Stimulated activated CD8-positive, alpha-beta memory T cell treated with anti-CD3 and anti-CD28 coated beads, Interleukin-15, amount 100 ng/mL, for 1 hour (primary cell): ENCODE measurements at places on chromosomes 11 and 22.

DNA sequence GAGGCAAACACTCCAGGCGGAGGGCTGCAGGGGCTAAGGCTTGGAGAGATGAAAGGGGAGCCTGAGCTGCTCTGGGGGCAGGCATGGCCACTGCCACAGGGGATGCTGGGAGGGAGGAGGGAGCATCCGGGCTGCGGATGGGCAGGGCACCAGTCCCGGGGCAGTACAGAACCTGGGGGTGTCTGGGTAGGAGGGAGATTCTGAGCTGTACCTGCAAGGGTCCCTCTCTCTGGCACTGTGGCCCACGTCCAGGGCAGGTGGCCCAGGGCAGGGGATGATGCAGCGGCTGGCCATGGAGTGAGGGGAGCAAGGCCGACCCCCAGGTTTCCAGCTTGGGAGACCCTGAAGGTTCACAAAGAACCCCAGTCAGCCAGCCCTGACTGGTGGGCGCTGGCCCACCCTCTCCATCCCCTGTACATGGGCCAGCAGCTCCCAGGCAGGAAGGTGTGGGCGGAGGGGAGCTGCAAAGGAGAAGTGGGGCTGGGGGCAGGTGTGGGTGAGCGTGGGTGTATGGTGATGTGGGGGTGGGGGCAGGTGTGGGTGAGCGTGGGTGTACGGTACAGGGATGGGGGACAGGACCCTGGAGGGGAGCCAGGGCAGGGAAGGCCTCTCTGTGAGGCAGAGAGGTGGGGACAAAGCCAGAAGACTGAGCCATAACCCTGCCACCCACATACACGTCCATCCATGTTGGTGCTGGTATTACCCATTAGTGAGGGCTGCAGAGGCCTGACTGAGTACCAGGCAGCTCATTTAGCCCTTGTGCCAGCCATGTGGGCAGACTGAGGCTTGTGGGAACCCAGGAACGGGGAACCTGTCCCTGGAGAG lies 2.2 kb upstream of the TNFRSF13C start:
- no peak for DNase-seq

- DNase-seq = no peak
These were observed 7.2 kb upstream of the ANGPTL5 start for GRCh38 chr11:101923554-101923953.

DNA sequence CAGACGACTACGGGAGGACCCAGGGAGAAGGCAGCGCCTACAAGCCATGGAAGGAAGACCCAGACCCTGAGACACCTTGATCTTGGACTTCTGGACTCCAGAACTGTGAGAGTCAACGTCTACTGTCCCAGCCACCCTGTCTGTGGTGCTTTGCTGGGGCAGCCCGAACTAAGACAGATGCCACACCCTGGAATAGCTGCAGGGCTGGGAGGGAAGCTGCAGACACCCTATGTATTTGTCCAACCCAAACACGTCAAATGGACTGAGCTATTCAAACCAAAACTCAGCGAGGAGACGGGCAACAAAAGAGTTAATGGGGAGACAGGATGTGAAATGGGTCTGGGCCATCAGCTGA lies 169.3 kb downstream of the CTTN start:
- no peak for DNase-seq

DNA sequence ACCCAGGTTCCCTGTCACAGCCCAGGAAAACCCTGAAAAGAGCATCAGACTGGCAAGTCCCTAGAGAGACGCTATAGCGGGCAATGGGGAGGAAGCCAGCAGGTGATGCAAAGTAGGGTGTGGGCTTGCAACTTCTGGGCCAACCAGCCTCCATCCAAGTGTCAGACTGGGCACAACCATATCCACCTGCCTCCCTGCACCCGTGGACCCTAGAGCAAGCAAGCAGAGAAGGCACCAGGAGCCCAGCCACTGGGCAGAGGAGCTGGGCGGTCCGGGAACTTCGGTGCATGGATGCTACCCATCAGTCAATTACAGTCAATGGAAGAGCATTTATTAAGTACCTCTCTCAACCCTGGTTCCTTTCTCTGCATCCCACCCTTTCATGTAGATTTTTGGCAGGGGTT lies 2.8 kb downstream of the NECTIN1 start:
- DNase-seq = no peak

DNA sequence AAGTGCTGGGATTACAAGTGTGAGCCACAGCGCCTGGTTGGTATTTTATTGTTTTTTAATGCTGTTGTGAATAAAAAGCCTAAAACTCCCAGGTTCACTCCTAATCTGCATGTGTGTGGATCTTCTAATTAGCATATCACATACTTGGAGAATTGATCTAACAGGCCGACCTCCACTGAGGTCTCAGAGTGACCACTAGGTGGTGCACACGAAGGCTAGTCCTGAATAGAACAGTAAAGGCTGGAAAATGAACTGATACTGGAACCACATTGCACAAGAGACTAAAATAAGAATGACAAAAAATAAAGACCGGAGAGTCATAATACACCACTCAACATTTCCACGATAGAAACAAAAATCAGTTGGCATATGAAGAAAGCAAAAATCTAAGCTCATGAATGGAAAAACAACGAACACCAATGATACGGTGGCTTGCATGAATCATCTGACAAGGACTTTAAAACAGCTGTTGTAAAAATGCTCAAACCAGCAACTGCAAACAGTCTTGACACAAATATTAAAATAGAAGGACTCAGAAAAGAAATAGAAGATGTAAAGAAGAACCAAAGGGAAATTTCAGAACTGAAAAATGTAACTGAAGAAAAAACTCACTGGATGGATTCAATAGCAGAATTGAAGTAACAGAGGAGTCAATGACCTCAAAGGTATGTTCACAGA lies 19.2 kb downstream of the PIM3 start:
- no peak for DNase-seq

- no peak for DNase-seq
These were observed 42.3 kb upstream of the RDX start for GRCh38 chr11:110338684-110339083.

- no peak for DNase-seq
These were observed 14.1 kb downstream of the RPS13 start for GRCh38 chr11:17063171-17064002.

GRCh38 chr11:112630496-112630895 lies 330.7 kb upstream of the NCAM1 start:
- DNase-seq = no peak

DNA sequence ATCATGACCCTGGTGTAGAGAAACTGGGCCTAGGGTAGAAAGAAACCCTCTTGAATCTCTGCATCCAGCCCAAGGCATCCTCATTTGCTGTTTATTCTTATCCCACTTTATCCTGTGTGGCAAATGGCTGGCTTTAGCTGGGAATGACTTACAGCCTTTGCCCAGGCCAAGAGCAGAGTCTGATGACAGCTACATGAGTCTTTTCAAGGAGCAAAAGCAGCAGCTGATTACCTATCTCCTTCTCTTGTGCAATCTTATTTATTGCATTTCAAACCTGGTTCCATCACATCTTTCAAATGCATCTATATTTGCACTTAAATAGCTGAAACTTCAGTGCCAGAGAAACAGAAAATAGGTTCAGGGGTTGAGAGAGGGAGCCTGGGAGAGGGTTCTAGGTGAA lies 26.1 kb downstream of the SYT13 start:
- DNase-seq = no peak

DNA sequence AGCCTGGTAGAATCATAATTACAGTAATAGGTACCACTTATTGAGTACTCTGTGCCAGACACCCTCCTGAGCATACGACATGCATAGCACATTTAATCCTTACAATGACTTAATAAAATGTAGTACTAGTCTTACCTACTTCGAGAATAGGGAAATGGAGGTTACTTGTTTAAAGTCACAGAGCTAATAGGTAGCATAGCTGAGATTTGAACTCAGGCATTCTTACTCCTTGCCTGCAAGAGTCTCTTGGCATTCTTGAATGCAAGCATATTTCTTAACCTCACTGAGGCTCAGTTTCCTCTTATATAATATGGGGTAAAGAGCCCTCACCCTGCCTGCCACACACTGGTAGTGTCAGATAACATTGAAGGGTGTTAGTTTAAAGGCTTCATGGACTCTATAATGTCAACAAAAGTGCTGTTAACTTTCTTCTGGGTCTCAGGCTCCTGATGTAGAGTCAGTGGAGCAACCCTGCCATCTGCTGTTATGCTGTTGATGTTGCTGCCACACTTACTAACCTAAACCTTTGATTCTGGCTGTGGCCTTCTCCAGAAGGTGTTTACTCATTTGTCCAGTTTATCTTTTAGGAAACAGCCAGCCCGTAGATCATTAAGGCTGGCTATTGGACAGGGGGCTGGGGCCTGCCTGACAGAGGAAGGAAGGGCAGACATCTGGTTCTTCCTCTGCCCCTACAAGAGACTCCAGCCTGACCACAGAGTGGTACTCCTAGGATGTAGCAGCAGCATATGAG lies 18.9 kb downstream of the LIMK2 start:
- peak; percentile 17 for DNase-seq

GRCh38 chr22:17764036-17764435 lies 10.2 kb downstream of the BID start:
- DNase-seq = no peak

GRCh38 chr11:19772480-19772879 lies 59.8 kb downstream of the NAV2 start:
- DNase-seq = no peak

- DNase-seq = no peak
These were observed 19.0 kb upstream of the CCDC134 start for GRCh38 chr22:41781507-41781906.

GRCh38 chr11:92845805-92846204 lies 123.6 kb upstream of the MTNR1B start:
- DNase-seq = no peak

GRCh38 chr11:120173019-120173705 lies 35.2 kb upstream of the TRIM29 start:
- no peak for DNase-seq

DNA sequence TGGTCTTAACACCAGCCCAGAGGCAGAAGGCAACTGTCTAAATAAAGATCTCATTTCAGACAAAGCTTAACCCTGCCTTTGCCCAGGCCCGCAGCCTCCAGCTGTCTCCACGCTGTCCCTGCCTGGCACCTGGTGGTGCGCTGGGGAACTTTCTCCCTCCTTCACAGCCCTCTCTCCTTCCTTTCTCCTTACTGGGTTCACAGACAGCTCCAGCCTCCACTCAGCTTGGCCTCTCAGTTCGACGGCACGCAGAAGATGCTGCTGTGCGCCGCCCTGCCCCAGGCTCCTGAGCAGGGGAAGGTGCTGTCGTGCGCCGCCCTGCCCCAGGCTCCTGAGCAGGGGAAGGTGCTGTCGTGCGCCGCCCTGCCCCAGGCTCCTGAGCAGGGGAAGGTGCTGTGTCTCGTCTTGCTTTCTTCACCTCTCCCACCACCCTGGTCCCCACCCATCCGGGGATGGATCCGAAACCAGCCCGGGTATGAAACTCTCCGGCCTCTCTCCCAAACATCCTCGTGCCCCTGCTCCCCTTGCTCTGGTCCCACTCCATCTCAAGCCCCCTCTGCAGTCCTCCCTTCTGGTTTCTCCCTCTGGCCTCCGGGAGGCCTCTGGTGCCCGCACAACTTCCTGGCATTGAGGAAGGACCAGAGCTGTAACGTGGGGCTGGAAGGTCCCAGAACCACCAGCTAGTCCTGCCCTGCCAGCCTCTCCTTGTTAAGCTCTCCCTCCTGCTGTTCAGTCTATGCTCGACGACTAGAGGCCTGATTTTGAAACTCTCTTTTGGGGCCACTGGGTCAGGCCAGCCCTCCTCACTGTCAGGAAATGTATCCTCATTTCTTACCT lies 22.9 kb upstream of the JAM3 start:
- no peak for DNase-seq

- no peak for DNase-seq
These were observed 58.9 kb upstream of the DEUP1 start for GRCh38 chr11:93271596-93271995.

GRCh38 chr11:47460571-47461235 lies 11.8 kb upstream of the RAPSN start:
- DNase-seq = no peak

GRCh38 chr11:58596621-58597020 lies 17.8 kb downstream of the ZFP91 start:
- no peak for DNase-seq

- DNase-seq = no peak
These were observed 32.6 kb upstream of the APOA1 start for GRCh38 chr11:116870054-116870453.

DNA sequence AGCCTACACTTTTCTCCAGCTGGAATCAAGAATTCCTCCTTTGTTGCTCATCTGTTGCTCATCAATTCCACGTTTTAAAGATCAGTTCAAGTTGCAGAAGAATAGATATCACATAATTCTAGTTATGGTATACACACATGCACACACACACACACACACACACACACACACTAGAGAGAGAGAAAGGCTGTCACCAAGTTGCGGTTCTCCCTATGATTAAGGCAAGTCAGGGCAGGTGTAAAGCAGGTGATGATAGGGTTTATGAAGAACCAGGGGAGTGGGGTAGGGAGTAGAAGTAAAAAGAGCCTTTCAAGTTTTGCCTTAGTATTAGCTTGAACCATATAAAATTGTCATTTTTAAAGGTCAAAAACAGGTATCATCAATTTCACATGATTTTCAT lies 31.7 kb upstream of the TMPRSS4 start:
- no peak for DNase-seq

DNA sequence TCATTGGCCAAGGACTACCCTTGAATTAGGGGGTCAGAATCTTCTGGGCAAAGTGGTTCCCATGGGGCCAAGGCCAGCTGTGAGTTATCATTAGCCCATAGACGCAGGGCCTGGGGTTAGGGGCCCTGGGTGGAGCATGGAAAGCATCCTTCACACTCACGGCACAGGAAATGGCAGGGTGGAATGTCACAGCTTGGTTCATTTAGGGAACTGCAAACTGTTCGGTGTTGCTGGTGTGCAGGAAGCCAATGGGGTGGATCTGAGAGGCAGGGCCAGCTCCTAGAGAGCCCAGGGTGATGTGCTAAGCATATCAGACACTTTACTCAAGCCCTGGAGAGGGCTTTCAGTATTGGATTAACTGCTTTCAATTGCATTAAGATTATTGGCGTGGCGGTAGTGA lies 42.9 kb downstream of the TECTA start:
- no peak for DNase-seq

DNA sequence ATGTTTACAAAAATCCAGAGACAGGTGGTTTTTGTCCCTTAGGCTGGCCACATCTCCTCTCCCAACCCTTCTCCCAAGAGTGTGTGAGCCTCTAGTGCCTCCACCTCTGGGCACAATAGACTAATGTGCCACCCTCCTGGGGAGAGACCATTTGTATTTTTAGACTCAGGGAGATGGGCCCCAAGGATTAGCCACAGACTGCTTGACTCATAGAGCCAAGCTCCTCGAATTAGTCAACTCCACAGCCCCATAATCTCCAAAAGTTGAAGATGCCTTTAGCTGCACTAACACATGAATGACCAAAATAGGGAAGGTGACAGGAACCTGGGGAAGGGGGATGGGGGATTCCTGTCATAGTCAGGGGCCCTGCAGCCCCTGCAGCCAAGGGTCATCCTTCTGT lies 53.0 kb upstream of the LRRC32 start:
- no peak for DNase-seq
